NCI-H226 (cell line): ENCODE measurements at places on chromosomes 7 and 10.

DNA sequence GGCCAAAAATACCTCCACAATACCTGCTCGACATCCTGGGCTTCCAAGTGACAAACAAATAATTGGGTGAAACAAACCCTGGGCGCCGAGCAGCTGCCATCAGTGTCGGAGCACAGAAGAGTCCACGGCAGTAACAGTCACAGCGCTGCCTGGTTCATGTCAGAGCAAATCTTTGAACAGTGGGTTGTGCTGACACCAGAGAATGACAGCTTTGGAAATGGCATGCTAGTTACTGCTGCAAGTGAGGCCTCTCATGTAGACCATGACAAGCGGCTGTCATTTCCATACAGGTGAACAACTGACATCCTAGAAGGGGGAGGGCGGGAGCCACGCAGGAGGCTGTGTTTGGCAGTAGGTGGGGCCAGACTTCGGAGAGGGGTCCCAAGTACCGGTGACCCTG, 420.5 kb upstream of the GALNT17 start:
- no peak for DNase-seq

DNA sequence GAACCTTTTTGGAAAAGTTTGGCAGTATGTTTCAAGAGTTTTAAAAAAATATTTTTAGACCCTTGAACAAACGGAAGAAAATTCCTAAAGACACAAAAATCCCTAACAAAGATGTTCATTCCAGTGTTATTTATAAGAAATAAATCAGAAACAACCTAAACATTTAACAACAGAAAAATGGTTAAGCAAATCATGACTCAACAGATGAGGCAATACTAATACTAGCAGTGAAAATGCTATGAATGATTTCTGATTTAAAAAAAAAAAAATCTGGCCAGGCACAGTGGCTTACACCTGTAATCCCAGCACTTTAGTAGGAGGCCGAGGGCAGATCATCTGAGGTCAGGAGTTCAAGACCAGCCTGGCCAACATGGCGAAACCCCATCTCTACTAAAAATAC, 61.0 kb downstream of the ARHGAP12 start:
- DNase-seq: peak; percentile 17

DNA sequence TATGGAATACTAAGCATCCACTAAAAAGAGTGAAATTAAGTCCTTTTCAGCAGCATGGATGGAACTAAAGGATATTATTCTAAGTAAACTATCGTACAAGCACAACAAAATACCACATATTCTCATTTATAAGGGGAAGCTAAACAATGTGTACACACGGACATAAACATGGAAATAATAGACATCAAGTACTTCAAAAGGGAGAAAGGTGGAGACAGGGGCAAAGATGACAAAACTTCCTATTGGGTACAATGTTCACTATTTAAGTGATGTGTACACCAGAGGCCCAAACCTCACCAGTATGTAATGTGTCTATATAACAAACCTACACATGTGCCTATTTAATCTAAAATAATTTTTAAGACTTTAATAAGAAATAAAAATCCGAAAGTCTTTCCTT, 2.2 kb upstream of the AKR1C4 start:
- no peak for DNase-seq

DNA sequence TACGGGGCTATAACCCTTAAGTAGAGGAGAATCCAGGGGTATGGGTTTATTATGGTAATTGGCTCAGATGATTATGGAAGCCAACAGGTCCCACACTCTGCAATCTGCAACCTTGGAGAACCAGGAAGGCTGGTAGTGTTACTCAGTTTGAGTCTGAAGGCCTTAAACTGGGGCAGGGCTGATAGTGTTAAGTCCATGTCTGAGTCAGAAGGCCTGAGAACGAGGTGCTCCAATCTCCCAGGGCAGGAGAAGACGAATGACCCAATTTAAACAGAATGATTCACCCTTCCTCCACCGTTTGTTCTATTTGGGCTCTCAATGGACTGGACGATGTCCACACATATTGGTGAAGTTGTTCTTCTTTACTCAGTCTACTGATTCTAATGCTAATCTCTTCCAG, 244.5 kb upstream of the PTER start:
- no peak for DNase-seq

DNA sequence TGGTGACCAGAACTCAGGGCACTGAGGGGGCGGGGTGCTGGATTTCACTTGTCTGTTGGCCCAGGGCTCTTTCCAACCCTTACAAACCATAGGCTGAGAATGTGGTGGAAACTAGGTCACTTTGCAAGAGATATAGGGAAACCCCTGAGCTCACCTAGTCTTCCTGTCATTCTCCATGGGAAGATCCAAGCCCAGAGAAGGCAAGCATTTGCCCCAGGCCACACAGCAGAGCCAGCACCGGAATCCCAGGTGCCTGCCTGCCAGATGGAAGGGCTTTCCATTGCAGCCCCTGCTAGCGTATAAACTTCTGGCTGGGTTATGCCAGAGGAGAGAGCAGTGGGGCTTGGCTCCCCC, 427 bp downstream of the PYROXD2 start:
- DNase-seq: no peak

- DNase-seq: no peak
Observed at GRCh38 chr7:3753868-3754267, 452.8 kb downstream of the SDK1 start.

DNA sequence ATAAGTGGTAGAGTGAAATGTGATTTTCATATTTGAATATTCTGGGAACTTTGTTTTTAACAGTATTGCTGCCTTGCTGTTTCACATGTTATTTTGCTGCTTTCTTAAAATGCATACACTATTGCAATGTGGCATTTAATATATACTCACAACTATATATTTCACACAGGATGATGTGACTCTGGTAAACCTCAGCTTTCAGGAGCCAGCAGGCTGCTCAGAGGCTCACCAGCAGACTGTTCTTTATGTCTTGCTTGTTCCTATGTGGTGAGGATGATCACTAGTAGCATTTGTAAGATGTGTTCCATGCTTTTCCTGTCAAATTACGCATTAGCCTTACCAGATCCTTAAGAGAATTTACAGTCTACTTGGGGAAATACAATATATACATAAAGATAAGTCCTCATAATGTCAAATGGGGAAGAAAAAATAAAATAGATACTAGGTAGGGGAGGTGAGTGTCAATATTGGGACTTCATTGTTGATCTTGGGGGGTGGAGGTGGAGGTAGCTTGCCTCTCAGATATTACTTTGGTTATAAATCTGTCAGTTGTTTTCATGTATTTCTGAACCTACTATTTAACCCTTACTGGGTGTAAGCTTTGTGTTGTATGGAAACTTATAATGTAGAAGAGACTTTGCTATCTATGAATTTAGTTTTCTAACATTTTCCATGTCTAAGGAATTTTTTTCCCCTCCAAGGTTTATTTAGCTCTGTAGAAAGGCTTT, 8.4 kb downstream of the GNAI1 start:
- DNase-seq: no peak

- no peak for DNase-seq
Observed at GRCh38 chr7:6235029-6235871, 37.2 kb downstream of the CYTH3 start.

GRCh38 chr10:644943-645334, 44.5 kb downstream of the DIP2C start:
- no peak for DNase-seq

GRCh38 chr10:101446071-101446470, 92.1 kb downstream of the BTRC start:
- DNase-seq: no peak

- DNase-seq: no peak
Observed at GRCh38 chr7:69219381-69219780, 378.9 kb upstream of the AUTS2 start.

DNA sequence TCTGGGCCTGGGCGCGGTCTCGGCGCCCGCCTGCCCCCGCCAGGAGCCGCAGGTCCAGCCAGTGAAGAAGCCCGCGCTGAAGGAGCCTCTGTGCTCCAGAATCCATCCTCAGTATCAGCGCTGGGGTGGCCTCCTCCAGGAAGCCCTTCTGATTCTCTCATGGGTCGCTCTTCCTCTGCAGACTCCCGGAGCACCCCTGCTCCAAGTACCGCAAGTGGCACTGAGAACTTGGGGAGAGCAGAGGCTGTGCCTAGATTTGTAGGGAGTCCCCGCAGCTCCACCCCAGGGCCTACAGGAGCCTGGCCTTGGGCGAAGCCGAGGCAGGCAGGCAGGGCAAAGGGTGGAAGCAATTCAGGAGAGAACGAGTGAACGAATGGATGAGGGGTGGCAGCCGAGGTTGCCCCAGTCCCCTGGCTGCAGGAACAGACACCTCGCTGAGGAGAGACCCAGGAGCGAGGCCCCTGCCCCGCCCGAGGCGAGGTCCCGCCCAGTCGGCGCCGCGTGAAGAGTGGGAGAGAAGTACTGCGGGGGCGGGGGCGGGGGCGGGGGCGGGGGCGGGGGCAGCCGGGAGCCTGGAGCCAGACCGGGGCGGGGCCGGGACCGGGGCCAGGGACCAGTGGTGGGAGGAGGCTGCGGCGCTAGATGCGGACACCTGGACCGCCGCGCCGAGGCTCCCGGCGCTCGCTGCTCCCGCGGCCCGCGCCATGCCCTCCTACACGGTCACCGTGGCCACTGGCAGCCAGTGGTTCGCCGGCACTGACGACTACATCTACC, at the start of gene ALOX5:
Gene ALOX5 (plus strand): TSS at position 641 of the 774 bp plus-strand sequence. CDS start 64 bp downstream, at position 705.
- peak; percentile 9 for DNase-seq

DNA sequence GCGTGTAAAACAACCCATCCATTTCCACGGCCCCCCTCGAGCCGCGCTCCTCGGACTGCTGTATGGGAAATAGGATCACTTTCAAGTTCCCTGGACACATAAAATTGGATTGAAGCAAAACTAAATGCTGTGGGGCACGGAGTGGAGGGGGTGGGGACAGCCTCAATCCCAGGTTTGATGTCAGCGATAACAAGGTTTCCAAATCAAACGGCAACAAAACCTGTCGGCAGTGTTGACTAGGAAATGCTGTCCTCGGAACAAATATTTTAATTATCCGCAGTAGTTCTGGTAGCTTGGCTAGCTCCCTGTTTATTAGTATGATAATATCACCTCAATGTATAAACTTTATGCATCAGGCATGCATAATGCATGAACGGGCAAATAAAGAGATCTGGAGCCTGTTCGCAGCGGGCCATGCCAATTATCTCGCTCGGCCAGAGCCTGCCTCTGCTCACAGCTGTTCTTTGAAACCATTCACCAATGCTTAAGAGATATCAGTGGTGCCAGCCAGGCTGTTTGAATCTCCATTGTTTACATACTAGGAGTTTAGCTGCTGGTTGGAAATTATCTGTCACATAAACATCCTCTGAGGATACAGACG, 161.1 kb downstream of the PAXIP1 start:
- no peak for DNase-seq

DNA sequence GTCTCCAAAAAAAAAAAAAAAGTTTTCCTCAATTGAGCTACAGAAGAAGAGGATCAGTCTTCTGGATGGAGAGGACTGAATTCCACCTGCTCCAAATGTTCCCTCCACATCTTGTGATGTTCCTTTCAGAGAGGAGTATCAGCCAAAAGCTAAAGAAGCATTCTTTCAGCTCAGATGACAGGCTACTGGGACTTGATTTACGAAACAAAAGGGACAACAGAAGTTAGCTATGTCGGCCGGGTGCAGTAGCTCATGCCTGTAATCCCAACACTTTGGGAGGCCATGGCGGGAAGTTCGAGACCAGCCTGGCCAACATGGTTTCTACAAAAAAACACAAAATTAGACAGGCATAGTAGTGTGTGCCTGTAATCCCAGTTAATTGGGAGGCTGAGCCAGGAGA, 7.4 kb downstream of the DAGLB start:
- no peak for DNase-seq

- DNase-seq: no peak
Observed at GRCh38 chr7:1054861-1055450, 10.6 kb downstream of the GPR146 start.

DNA sequence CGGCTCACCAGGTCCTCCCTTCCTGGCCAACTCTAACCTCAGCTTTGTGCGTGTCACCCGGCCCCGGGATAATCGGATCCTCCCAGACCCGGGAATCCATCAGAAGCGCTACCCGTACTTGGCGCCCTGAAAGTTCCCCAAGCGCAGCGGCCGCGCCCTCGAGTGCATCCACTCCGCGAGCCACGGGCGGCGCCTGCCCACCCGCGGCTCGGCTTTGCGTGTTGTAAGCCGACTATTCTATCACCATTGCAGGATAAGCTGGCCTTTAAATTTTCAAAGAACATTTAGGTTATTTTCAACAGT, 35.7 kb upstream of the EBLN1 start:
- no peak for DNase-seq

DNA sequence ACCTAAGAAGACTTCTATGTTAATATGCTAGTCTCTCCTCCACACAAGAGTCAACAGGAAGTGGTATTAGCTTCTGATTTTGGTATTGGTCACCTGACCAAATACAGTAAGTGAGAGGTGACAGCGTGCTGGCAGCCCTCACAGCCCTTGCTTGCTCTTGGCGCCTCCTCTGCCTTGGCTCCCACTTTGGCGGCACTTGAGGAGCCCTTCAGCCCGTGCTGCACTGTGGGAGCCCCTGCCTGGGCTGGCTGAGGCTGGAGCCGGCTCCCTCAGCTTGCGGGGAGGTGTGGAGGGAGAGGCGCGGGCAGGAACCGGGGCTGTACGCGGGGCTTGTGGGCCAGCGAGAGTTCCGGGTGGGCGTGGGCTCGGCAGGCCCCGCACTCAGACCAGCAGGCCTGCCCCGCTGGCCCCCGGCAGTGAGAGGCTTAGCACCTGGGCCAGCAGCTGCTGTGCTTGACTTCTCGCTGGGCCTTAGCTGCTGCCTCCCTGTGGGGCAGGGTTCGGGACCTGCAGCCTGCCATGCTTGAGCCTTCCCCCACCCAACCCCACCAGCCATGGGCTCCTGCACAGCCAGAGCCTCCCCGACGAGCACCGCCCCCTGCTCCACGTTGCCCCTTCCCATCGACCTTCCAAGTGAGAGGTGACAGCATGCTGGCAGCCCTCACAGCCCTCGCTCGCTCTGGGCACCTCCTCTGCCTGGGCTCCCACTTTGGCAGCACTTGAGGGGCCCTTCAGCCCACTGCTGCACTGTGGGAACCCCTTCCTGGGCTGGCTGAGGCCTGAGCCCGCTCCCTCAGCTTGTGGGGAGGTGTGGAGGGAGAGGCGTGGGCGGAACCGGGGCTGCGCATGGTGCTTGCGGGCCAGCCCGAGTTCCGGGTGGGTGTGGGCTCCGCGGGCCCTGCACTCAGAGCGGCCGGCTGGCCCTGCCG, 4.2 kb upstream of the ACSL5 start:
- DNase-seq: no peak

DNA sequence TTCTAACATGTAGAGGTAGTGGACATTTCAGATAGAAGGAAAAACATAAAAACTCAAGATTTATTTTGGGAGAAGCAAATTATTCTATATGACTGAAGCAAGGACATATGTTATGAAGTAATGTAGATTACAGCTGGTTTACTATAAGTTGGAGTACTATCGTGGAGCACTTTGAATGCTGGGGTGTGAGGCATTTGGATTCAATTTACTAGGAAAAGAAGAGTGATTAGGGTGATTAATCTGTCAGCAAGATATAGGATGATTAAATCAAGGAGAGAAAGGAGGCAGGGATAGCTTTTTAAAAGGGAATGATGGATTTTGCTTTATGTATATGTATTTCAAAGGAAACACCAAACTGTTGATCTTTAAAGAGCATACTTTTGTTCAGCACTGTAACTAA, 318.4 kb upstream of the KAT6B start:
- no peak for DNase-seq

- DNase-seq: no peak
Observed at GRCh38 chr10:5470062-5470751, 29.2 kb downstream of the CALML5 start.

GRCh38 chr7:35699796-35700305, 4.9 kb upstream of the HERPUD2 start:
- no peak for DNase-seq

GRCh38 chr7:135334830-135335543, 101.3 kb downstream of the STRA8 start:
- no peak for DNase-seq

- no peak for DNase-seq
Observed at GRCh38 chr7:50268223-50268622, 36.3 kb upstream of the IKZF1 start.

- peak; percentile 9 for DNase-seq
Observed at GRCh38 chr7:87447116-87447635, 28.3 kb downstream of the ABCB4 start.
